Stimulated activated CD4-positive, alpha-beta T cell treated with anti-CD3 and anti-CD28 coated beads, Interleukin-12 subunit alpha, Interleukin-12 subunit beta, amount 100 ng/mL, for 24 hours (primary cell): ENCODE measurements at places on chromosomes 6 and 20.

DNA sequence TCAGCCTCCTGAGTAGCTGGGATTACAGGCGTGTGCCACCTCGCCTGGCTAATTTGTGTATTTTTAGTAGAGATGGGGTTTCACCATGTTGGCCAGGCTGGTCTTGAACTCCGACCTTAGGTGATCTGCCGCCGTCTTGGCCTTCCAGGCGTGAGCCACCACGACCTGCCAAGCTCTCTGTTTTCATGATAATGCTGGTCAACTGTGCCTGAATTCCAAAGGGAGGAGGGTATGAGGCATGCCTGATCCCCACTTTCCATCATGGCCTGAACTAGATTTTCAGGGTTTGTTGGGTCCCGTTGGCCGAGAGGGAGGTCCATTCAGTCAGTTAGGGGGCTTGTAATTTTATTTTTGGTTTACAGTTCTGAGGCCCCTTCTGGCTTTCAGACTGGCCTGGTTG is 28.0 kb upstream of the ANGPT4 start:
- DNase-seq = no peak

DNA sequence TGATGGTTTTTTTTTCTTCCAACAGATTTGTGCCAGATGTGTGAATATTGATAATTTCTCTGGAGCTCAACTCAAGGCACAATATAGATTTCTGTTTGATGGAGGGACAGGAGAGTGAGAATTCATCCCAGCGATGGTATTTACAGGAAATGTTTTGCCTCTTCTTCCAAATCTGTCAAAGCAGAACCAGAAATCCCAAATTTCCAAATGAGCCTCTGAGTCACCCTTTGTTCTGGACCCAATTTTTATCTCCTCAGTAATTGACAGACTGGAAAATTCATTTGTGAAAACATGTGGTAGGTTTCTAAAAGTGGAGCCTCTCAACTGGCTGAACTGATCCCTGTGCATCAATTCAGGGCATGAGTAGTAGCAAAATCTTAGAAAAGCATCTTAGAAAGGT is 223.2 kb upstream of the TSHZ2 start:
- DNase-seq = no peak

- DNase-seq = no peak
Measured at GRCh38 chr6:5726976-5727718, 279.6 kb downstream of the NRN1 start.

DNA sequence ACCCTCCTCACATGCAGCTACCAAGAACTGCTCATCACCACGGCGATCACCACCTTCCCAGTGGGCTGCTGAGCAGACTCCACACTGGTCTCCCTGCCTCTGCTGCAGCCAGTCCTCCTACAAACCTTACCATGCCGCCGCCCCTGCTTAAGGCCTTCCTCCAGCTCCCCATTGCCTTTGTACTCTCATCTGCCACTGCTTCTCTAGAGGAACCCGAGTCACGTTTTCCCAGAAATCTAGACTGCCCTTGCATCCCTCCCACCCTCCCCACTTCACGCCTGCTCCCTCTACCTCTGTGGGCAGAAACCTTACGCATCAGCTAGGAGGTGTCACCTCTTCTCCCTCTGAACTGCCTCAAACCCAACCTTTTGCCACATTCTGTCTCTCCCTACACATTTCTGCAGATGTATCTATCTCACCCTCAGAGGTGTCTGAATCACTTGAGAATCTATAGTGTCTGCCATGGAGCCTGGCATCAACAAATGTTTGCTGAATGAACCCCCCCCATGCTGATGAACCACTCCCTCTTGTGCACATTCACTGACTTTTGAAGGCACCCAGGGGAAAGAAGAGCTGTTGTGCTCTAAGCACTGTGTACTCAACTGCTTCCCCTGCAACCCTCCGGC is 4.3 kb downstream of the E2F1 start:
- no peak for DNase-seq

- DNase-seq = no peak
Measured at GRCh38 chr20:38062890-38063289, 29.3 kb downstream of the RPRD1B start.

DNA sequence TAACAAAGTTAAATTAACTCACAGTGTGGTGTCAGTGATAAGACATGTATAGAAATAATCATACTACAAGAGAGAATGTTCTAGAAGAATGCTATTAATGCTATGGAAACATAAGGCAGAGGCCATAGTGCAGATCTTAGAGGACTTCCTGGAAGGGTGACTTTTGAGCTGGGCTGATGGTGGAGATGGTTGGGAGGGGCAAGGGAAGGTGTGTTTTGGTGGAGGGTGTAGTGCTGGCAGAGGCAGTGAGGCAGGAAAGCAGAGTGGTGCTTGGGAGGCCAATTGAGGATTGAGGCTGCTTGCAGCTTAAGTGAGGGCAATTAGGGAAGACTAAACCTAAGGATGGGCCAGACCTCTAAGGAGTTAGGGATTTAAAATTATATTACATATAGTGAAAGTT is 58.5 kb upstream of the FNDC1 start:
- no peak for DNase-seq

- no peak for DNase-seq
Measured at GRCh38 chr6:138977646-138978167, 10.3 kb downstream of the REPS1 start.
